Right ventricle myocardium inferior (tissue), 1 donor: ENCODE measurements at places on chromosomes 13 and 19. TPM values are rescaled to one million over a fixed set of nuclear protein-coding genes. Genes with fewer than 3 reads are reported as not detected.

The IRGC gene
- total RNA-seq, result not detected

The RXFP2 gene
- total RNA-seq, result not detected

The WDFY2 gene
- 4.7 TPM for total RNA-seq

The SIGLEC12 gene
- total RNA-seq, result 0.19 TPM

The CTU1 gene
- 5.2 TPM for total RNA-seq

The CXCL17 gene
- total RNA-seq, result not detected

DNA sequence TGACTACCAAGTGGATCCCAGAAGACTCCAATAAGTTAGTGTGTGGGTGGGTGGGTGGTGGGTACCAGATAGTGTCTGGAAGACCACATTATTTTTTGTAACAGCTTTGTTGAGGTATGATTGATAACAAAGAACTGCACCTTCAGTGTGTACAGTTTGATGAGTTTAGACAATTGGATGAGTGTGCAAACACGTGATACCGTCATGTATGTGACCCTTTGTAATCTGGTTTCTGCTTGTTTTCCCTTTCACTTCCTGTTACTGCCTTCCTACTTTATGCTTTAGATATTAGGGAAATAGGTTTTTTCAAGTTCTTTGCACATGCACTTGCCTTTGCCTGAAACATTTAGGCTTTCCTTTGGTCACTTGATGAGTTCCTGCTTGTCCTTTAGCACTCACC is 8.5 kb downstream of the RPL21 start:
- DNase-seq, result no peak

DNA sequence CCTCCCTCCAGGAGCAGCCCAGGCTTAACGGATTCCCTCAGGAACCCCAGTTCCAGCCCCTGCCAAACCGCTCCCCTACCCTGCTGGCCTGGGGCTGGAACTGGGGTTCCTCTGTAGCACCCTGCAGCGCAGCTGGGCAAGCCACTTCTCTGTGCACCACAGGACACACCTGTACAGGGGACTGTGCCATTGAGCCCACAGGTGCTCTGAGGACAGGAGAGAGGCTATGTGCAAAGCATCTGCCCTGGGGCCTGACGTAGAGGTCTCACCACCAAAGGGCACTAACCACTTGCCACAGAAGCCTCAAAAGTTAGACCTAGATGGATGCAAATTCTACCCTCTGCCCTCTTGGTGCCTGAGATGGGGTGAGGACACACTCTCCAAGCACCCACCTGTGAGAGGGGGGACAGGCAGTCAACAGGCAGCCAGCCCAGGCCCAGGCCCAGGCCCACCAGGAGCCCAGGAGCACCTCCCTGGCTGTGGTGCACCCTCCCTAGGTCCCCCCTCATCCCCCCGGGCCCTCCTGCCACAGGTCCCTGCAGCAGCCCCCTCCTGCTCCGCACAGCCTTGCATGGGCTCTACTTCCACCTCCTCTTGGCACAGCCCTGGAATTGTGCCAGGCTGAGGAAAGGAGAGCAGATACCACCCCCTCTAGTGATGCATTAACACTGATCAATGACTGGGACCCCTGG is 27.6 kb upstream of the SLC35E1 start:
- DNase-seq, result peak; percentile 45

DNA sequence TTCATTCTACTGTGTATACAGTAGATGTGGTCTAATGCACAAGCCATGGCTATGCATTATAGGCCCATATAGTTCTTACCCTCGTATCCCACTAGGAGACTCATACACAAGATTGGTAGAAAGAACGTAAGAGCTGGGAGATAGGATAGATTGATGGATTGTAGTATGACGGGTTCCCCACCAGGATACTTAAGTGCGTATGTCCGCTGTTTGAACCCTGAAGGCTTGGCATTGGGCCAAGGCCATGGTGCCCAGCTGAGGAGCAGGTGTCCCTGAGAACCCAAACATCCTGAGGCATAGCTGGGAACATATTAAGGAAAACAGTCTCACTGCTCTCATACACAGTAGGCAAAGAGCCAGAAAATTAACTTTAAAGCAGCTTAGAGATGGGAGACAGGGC is 617.5 kb upstream of the KLF12 start:
- peak; percentile 42 for DNase-seq

DNA sequence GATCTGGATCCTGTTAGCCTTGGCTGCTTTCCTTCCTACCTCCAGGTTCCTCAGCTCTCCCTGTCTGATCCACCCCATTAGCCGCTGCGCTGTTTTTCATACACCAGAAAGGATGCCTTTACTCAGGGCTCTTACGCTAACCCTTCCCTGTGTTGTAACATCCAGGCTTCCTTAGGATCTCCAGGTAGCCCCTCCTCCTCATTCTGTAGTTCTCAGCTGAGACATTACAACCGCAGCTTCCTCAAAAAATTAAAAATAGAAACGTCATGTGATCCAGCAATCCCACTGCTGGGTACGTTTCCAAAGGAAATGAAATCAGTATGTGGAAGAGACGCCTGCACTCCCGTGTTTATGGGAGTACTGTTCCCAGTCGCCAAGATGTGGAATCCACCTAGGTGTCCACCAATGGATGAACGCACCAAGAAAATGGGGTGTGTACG is 18.4 kb upstream of the MYADM start:
- no peak for DNase-seq

GRCh38 chr19:6047256-6047655 is 63.0 kb downstream of the RFX2 start:
- DNase-seq, result no peak

- DNase-seq, result peak; percentile 48
Measured at GRCh38 chr19:3361384-3362216, 4.8 kb upstream of the NFIC start.

GRCh38 chr19:6738787-6739389 is 592 bp upstream of the TRIP10 start:
- no peak for DNase-seq

DNA sequence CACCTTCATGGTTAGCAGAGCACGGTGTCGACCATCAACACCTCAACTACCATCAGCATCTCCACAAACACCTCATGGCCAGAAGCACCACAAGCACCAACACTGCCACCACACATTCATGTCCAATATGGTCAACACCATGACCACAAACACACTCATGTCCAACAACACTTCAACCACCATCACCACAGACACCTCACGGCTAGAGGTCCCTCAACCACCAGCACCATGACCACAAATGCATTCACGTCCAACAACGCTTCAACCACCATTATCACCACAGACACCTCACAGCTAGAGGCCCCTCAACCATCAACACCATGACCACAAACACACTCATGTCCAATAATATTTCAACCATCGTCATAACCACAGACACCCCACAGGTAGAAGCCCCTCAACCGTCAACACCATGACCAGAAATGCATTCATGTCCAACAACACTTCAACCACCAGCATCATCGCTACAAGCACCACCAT is 10.2 kb downstream of the TRAPPC5 start:
- DNase-seq, result no peak

- no peak for DNase-seq
Measured at GRCh38 chr19:807627-808422, 10.6 kb downstream of the PTBP1 start.

DNA sequence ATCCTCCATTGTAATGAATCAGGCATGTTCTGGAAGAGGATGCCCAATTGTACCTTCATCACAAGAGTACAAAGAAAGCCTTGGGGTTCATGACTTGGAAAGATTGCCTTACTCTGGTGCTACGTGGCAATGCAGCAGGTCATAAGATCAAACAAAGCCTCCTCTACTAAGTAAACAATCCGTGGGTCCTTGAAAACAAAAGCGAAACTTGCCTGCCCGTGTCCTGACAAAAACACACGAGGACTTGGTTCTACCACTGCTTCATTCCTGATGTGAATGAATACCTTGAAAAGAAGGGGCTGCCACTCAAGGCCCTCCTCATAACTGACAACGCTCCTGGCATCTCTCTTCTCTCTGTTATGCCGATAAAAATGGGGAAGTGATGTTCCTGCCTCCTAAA is 18.9 kb downstream of the ZNF563 start:
- DNase-seq, result no peak

DNA sequence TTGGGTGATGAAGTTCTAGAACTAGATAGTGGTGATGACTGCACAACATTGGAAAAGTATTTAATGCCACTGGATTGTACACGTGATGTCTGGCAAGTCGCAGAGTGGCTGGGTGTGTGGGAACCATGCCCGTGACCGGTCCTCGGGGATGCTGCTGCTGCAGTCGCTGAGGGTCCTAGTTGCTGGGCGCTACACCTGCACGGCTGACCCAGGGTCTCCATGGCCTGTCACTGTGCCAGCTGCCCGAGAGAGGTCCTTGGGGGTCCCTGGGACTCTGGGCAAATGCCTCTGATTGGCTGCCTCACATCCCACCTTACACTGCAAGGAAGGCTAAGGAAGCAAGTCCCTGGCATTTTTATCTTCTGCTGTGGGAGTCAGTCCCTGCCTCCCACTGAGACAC is 109.1 kb upstream of the PABPC3 start:
- no peak for DNase-seq

DNA sequence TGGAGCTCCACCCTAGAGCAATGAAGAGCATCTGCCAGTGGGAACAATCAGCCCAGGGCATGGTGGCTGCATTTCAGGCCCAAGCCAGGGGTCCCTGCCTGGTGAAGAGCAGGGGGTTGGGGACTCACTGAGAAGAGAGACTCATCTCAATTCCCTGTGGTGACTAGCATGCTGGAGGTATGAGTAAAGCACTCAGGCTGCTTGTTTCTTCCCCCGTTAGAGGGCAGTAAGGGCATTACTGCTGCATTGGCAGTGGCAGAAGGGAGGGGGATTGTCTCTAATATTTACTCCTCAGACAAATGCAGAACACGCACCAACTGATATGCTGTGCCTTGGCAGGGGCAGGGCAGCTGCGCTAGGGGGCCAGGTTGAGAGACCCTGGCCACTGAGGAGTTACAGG is 329.1 kb downstream of the SLITRK5 start:
- DNase-seq, result no peak

GRCh38 chr13:28492569-28493367 is 2.2 kb downstream of the FLT1 start:
- no peak for DNase-seq

DNA sequence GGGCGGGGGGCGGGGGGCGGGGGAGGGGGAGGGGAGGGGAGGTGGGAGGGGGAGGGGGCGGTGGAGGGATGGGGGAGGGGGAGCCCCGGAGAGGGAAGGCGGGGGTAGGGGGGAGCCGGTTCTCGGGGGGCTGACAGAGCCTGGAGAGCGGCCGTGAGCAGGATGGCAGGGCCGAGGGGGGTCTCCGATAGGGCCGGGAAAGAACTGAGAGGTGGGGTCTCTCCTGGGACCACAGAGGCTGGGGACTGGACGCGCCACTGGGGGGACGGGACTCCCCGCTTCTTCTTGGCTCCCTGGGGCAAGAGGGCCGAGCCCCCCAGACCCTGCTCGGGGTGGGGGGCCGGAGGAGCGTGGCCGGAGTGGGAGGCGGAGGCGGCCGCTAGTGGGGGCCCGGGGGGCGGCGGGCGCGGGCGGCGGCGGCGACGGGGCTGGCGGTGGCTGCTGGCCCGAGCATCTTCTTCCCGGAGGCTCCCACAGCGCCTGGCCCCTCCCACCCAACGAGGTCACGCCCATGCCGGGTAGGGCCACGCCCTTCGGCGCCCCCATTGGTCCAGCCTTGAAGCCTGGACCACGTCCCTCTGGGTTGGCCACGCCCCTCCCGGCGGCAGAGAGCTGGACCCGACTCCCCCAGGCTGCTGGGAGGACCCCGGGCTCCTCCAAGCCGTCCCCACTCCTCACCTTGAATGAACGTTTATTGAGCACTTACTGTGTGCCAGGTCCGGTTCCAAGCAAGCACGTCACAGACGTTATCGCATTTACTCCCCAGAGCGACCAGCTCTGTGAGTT is at the start of gene NOVA2:
TSS of gene NOVA2 (minus strand) at position 313 of the 786 bp plus-strand sequence. CDS start 514 bp downstream, outside the sequence.
- peak; percentile 75 for DNase-seq

DNA sequence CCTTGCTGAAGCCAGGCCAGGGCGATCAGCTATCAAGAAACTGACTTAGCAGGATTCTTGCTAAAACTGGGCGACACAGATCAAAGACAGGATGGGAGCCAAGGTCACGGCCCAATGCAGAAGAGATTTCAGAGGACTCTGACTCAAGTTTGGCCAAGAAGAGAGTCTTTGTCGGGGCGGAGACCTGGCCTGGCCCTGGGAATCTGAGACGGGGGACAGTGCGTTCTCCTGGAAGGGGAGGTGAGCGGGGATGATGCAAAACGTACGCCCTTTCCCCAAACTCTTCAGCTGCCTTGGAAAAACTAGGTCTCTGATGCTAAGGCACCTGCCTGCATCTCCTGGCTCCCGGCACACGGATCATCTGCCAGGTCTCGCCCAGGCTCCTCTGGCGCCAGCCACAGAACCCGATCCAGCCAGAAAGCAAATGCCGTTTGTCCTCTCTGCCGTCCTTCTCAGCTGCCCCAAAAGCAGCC is 9.8 kb downstream of the MVB12A start:
- no peak for DNase-seq

GRCh38 chr13:44155422-44156293 is 218.0 kb upstream of the SERP2 start:
- DNase-seq, result peak; percentile 71
